ENCODE measurements at places on chromosomes 7 and 10.

DNA sequence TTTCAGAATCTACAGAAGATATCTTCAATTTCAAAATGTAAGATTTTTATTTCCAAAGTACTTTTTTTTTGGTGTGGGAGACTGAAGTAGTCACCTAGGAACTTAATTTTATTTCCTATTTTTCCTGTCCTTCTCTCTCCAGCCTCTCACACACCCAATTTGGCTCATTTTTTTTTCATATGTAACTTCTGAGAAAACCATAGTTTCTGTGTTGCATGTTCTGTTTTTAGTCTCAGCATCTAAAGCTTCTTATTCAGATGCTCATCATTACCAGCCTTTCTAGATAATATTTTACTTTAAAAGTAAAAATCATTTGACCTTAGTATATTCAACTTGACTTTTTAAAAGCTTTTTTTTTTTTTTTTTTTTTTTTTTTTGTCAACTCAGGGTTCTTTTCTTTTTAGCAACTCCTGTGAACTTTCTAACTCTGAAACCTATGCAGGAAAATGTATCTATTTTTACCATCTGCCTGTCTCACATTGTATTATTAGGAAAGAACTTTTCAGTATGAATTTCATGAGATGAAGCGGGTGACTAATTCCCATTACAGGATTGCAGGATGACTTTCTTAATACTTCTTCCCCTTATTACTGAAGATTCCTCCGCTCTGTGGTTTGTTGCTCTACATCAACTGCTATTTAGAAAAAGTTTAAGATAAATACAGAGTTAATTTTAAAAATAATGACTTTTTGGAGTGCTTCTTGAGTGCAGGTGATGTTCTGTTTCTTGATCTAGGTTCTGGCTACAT is 73.6 kb upstream of the LSM8 start:
- no peak for DNase-seq

GRCh38 chr7:47937711-47938573 is 10.3 kb downstream of the PKD1L1 start:
- DNase-seq, result no peak

DNA sequence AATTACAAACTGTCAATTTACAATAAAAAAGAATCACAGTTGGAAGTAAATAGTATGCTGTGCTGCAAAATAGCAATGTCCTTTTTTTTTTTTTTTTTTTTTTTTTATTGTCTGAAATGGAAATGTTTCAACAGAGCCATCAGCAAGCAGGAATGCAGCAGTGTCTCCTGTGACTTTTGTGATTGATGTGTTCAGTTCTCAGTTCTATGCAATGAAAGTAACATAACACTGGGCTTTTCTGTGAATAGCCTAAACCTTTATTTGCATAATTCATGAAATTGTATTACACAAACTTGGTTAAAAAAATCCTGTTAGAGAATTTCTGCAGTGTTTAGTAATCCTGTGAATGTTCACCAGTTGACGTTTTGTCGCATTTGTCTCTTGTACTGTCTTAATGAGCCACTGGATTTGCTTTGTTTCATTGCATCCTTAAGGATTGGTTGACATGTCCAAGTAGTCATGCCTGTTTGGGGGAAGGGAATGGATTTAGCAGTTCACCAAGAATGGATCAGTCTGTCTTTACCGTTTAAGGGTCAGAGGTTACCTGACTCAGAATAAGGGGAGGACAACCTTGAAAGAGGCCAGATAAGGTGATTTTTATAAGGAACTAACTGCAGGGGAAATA is 192.7 kb downstream of the MLLT10 start:
- no peak for DNase-seq

- no peak for DNase-seq
These were observed 64.3 kb downstream of the EZH2 start for GRCh38 chr7:148819697-148820360.

- no peak for DNase-seq
These were observed 43.7 kb downstream of the CPVL start for GRCh38 chr7:29102558-29103151.

DNA sequence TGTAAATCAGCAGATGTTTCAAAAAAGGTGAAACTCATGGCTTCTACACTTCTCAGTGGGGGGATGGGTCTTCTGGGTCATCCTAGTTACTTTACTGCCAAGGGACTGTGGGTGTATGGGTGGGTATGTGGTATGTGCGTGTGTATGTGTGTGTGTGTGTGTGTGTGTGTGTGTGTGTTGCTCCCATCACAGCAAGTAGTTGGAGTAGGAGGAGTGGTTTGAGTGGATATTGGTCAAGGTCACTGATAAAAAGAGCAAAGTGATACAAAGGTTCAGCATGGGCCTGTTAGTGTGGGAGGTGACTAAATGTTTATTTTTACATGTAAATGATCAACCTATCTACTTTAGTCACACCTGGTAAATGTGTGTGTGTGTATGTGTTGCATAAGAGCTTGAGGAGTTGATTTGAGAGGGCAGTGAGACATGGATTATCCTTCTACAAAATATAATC is 11.8 kb upstream of the COBL start:
- DNase-seq, result no peak

- DNase-seq, result no peak
These were observed 1.1 kb downstream of the JMJD1C start for GRCh38 chr10:63464402-63465292.

DNA sequence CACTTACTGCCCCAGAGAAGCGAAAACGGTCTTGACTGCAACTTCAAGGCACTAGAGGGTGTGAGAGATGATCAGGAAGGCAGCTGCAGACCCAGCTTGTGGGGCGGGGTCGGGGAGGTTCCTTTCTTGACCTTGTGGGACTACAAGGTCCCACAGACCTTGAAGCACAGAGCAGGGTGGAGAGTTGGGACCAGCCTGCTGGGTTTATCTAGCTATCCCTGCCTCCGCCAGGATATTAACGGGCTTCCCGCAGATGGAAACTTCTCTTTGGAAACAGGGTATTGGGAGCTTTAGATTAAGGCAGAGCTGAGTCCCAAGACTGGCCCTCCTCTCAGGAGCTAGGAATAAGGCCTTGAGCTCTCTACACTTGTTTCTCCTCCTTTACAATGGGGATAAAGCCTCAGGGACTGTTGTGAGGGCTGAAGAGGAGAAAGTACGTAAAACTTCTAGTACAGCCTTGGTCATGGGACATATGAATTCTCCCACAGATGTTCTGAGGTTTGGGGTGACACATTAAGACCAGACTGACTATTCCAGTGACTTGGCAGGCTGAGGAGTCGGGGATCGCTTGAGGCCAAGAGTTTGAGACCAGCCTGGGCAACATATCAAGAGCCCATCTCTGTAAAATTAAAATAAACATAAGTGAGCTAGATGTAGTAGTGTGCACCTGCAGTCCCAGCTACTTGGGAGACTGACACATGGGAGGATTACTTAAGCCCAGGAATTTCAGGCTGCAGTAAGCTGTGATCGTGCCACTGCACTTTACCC is 153.2 kb downstream of the CDH23 start:
- no peak for DNase-seq

GRCh38 chr10:88586462-88586861 is at the start of gene LIPJ:
Gene LIPJ (plus strand): TSS chr10:88586762. CDS start chr10:88590688, 3,926 bp downstream.
- DNase-seq, result no peak

DNA sequence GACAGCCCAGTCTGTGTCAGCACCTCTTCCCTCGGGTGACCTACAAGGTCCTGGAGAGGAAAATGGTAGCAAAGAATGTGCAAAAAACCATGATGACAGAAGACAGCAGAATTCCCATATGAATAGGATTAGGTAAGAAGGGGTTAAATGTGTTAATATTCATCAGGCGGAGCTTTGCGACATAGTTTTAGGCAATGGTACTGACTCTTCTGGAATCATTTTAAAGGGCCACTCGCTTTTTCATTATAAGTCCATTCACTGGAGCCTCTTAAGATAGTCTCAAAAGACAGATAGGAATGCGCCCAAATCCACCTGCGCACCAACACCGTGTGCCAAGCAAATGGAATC is 38.2 kb downstream of the DLG5 start:
- DNase-seq, result no peak

DNA sequence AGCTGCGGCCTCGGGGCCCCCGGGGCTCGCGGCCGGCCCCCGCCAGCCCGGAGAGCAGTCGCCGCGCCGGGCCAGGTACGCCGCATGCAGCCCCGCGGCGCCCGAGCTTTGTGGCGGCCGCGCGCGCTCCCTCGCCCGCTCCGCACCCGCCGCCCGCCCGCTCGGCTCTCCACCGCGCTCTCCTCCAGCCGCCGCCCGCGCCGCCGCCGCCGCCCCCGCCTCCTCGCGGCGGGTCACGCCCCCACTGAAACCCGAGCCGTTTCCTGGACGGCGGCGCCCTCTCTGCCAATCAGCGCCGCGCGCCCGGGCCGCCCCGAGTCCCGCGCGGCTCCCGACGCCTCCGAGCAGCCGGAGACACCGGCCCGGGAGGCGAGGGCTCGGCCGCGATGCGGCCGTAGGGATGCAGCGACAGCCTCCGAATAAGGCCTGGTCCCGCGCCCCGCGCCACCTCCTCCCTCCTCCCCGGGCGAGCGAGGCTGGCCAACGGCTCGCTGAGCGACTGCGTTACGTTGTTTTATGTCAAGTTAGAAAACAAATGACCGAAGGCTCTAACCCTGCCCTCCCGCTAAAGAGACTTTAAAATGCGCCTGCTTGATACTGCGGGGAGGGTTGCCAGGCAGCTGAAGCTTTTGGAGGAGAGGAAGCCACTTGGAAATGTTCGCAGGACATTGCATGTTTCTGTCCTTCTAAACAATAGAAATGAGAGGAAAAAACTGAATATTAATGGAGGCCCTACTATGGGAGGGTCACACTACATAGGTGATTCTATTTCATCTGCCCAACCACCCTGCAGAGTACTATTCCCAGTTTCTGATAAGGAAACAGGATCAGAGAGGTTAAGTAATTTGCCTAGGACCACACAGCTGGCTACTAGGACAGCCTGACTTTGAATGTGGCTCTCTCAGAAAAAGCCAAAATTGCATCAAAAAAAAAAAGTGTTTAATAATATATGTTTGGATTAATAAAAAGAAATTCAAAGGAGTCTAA is at the start of gene FGFR2:
Gene FGFR2 (minus strand): TSS at position 182 of the 987 bp plus-strand sequence. CDS start 4,627 bp downstream, outside the sequence.
- DNase-seq, result no peak

GRCh38 chr7:115689941-115690340 is 340.6 kb downstream of the TFEC start:
- DNase-seq, result no peak

DNA sequence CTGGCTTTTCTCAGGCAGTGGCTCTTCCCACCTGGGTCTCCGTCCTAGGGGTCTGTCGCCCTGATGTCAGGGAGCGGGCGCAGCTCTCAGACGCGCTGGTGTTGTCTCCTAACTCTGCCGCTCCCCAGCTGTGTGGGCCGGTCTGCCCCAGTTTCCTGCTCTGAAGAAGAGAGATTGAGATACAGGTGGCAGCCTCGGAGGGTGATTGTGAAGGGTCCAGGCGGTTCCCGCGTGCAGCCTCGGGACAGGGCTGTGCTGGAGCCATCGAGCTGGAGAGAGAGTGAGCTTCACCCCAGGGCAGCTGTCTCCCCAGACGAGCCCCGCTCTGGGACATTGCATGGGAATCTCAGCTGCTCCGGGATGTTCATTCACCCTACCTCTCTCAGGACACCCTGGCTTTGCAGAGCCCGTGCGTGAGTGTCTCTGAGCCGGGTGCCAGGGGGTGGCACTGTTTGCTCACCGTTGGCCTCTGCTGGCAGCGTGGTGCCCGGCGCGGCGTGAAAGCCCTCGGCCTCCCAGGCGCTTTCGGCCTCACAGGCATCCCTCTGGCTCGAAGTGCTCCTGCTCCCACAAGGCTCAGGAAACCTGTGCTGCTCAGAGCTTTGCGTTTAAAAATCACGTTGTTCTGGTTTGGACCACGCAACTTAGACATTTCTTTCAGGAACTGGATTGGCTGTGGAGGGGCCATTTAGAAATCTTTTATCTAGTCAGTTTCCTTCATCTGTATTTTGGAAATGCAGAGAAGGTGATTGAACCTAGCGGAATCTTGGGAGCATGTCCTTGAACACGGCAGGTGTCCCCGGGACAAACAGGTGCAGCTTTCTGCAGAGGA is 33.8 kb upstream of the ZFAND2A start:
- DNase-seq, result no peak

GRCh38 chr10:129333706-129334105 is 133.3 kb upstream of the MGMT start:
- DNase-seq, result no peak

DNA sequence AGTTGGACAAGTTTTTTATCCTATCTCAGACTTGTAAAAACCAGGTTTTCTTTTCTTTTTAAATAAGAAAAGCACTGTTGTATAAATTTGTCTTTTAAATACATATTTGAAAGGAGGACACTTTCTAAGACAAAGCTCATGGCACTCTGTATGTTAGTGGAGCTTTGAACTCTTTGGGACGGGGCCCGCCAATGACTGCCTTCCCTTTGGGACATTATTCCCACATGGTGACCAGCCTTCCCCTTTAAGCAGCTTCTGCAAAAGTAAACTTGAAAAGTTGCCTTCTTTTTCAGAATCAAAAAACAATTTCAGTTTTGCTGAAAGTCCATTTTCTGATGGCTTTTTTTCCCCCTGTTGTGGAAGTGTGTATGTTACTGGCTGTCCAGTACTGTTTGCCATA is 1.8 kb downstream of the CUX1 start:
- DNase-seq, result no peak

- no peak for DNase-seq
These were observed 288.0 kb upstream of the SEMA3C start for GRCh38 chr7:81206667-81207360.

GRCh38 chr10:29676732-29677131 is 42.0 kb upstream of the SVIL start:
- DNase-seq, result no peak

DNA sequence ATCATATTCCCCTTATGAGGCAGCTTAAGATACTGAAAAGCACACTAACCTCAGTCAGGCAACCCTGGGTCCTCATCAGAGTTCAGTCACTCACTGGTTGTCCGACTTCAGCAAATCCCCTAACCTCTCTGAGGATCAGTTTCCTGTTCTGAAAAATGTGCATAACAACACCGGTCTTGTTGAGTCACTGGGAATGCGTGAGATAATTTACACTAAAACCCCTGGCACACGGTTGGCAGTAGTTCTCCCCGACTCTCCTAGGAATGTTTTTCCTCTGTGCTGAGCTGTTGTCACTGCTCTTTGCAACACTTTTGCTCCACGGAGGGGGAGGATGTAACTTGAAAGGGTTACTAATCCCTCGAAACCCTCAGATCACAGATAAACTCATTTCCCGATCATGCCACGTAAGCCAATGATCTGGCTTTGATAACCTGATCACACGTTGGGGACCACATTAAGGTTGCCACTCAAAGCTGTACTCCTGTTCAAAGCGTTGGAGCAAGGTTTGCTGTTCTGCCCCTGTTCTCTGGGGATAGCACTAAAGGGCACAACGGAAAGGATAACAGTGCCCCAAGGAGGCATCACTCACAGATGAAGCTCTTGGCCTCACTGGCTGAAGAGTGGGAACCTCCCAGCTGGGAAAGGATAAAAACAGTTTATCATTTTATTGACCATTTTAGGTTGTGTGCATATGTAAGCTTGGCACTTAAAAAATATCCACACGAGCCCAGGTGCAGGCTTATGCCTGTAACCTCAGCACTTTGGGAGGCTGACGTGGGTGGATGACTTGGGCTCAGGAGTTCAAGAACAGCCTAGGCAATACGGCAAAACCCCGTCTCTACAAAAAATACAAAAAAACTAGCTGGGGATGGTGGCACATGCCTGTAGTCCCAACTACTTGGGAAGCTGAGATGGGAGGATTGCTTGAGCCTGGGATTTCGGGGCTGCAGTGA is 5.0 kb upstream of the RBM17 start:
- no peak for DNase-seq

GRCh38 chr10:59854571-59854970 is 51.8 kb downstream of the CCDC6 start:
- no peak for DNase-seq

GRCh38 chr7:2834748-2835441 is 9.2 kb downstream of the GNA12 start:
- DNase-seq, result no peak
